Stimulated activated CD4-positive, alpha-beta T cell treated with anti-CD3 and anti-CD28 coated beads, TNF-alpha, amount 100 ng/mL, for 48 hours (primary cell): ENCODE measurements at places on chromosomes 4 and X.

DNA sequence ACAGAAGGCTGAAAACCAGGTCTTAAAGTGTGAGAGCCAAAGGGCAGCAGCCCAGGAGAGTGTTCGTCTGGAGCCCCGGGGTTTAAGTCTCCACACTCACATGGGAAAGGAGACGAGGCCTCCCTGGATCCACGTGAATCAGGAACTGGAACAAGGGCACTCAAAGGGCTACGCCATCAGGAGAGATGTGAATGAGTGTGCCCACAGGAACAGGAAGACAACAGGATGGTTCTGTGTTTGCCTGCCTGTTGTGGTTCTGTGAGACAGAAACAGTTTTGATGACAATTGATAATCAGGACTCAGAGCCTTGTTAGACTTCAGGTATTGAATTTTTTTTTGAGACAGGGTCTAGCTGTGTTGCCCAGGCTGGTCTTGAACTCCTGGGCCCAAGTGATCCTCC, 4.9 kb upstream of the CTBP1 start:
- no peak for DNase-seq

- DNase-seq: no peak
These were observed 116.7 kb downstream of the SPCS3 start for GRCh38 chr4:176436293-176436973.

- no peak for DNase-seq
These were observed 183.0 kb downstream of the GBA3 start for GRCh38 chr4:22875587-22876257.

- DNase-seq: no peak
These were observed 17.8 kb downstream of the ANXA3 start for GRCh38 chr4:78569306-78569821.

DNA sequence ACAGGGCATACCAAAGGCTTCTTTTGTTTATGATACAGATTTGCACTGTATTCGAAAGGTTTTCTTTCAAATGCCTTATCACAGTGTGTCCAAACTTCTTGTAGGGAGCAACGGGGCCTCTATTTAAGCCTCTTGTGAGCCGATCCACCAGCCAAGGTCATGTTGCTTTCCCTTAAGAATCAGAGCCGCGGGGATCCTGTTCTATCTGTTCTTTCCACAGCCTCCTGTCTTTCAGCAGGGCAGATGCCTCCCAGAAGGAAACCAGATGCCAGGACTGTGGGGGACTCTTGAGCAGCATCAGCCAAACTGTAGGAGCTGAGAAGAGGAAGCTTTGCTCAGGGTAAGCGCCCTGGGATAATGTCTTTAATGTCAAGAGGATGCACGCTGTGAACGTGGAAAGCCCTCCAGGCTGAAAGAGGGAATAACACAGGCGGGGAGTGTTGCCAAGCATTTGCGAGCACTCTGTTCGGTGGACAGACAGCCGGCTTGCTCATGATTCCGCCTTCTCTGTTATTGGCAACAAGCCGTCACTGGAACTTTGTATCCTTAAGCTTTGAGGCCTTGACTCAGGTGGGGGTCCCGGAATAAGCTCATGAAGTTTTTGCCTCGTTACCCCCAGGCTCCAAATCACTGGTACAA, 279.8 kb upstream of the FRG1 start:
- DNase-seq: no peak

- no peak for DNase-seq
These were observed 598.3 kb downstream of the SPRY1 start for GRCh38 chr4:123994917-123995316.

GRCh38 chr4:148015058-148015457, 283.2 kb downstream of the ARHGAP10 start:
- DNase-seq: no peak

DNA sequence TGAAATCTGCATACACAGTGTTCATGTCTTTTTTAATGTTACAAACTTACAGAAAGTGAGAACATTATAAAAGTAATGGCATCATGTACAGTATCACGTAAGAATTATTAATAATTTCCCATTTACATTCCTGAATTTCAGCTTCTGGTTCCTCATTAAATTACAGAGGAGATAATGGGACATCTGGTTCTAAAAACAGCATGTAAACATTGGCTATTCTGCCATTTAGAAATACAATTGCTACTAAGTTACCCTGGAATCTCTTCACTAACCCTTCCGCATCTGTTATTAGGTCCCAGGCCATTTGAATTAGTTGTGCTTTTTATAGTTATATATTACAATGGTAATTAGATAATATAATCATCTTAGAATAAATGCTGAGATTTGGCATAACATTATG, 505.1 kb downstream of the FSTL5 start:
- DNase-seq: no peak

- no peak for DNase-seq
These were observed 327.8 kb downstream of the NR3C2 start for GRCh38 chr4:148114436-148114835.

DNA sequence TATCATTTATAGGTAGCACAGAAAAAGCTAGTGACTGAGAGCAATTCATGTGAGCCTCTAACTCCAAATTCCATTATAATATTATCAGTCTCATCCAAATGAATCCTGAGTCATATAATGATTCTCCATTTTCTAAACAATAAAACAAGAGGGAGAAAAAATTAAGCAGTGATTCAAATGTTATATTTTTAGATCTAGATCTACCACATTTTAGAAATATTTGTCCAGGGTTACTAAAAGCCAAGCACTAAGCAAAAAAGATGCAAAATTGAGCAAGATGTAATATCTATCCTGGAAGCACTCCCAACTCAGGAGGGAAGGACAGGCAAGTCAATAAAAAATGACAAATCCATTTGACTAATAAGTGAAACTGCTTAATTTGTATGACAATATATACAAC, 172.8 kb downstream of the FBXW7 start:
- no peak for DNase-seq

- no peak for DNase-seq
These were observed 742 bp upstream of the TAF1 start for GRCh38 chrX:71365356-71365874.

GRCh38 chrX:16628946-16629595, 20.9 kb upstream of the S100G start:
- DNase-seq: no peak

- no peak for DNase-seq
These were observed 20.5 kb downstream of the AMTN start for GRCh38 chr4:70538869-70539268.

DNA sequence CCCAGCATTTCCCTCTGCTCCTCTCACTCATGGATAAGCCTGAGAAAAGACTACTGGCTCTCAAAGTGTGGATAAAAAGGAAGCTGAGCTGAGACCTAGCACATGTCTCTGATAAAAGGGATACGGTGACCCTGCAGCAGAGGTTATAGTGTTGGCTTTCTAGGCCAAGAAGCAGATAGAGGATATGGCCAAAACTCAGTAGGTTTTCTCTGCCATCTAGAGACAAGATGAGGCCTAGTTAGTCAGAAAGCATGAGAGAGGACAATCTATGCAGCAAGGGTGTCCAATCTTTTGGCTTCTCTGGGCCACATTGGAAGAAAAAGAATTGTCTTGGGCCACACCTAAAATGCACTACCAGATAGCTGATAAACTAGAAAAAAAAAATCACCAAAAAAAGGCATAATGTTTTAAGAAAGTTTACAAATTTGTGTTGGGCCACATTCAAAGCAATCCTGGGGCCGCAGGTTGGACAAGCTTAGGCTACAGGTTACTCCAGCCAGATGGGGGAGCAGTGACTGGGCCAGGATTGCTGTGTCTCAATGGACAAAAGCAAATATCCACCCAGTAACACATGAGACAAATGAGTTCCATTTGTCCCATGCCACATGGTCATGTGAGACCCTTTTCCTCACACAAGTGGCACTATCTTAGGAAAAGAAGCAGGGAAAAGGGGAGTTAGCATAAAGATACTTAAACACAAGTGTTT, 411.4 kb downstream of the INPP4B start:
- no peak for DNase-seq

DNA sequence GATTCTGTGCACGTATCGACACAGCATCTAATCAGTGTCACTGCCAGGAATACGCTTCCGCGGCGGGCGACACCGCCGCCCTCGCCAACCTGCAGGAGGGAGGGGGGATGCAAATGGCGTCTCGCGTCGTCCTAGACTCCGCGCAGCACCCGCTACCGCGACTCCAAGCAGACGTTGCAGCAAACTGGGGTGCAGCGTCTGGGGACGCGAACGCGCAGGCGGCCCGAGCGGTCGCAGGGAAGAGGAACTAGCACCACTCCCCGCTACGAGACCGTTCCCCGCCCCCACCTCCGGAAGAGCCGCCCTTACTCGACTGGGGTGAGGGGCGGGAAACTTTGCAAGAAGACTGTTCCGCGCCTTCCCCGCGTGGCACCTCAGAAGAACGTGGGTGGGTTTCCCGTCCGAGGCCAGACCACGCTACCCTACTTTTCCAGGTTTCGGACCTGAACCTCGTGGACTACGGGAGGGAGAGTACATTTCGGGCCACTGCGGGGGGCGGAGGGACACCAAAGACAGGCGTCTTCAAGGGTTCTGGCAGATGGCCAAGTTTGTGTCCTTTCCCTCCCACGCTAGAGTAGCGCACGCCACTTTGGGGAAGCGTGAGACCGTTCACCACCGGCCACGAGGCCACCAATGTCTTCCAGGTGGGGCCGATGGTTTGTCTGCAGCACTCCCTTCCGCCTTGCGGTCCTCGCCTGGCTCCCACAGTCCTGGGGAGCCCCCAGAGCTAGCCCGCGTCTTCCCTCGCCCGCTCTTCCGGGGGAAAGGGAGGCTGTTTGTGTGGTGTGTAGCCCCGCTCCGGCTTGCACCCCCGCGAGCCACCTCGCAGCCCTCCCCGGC, 78.0 kb upstream of the BCOR start:
- peak; percentile 66 for DNase-seq

- no peak for DNase-seq
These were observed 155.8 kb downstream of the SH2D1A start for GRCh38 chrX:124502166-124502565.

DNA sequence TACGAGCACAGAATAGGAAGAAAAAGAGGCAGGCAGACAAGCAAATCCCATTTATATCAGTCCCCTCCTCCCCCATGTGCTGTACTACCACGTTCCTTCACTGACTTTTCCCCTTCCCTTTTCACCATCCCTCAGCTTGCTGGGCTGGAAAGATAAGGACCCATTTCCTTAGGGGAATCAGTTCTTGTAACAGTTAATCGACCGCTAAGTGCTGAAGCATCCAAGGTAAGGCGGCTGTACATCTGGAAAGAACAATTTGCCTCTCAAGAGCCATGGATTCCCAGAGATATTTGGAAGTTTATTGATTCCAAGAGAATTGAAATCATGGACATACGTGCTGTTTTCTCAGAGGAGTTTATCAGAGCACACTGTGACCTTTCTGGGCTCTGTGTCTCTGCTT, 1688.0 kb downstream of the STIM2 start:
- DNase-seq: no peak

DNA sequence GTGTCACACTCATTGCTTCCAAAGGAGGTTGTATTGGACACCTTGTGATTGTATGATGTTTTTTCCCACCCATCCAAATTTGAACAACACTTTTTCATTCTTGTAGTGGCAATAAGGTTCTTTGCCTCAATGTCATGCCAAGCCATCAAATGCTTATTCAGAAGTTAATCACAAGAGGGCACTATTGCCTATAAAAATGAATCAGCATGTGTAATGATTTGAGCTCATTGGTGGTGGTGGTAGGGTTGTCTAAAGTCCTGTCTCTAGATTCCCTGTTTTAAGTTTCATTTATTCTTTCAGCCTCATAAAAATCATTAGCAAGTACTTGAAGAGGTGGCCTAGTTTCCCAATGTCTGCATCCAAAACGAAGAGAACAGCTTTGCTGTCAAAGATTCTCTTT, 37.0 kb downstream of the IRS4 start:
- no peak for DNase-seq

- DNase-seq: no peak
These were observed 31.1 kb downstream of the SYTL4 start for GRCh38 chrX:100700809-100701208.

GRCh38 chrX:74520896-74521295, 93.5 kb downstream of the RLIM start:
- DNase-seq: no peak

GRCh38 chr4:57065730-57066482, 44.3 kb downstream of the IGFBP7 start:
- DNase-seq: no peak

- DNase-seq: peak; percentile 18
These were observed 154.5 kb upstream of the SLC4A4 start for GRCh38 chr4:71184195-71184781.

DNA sequence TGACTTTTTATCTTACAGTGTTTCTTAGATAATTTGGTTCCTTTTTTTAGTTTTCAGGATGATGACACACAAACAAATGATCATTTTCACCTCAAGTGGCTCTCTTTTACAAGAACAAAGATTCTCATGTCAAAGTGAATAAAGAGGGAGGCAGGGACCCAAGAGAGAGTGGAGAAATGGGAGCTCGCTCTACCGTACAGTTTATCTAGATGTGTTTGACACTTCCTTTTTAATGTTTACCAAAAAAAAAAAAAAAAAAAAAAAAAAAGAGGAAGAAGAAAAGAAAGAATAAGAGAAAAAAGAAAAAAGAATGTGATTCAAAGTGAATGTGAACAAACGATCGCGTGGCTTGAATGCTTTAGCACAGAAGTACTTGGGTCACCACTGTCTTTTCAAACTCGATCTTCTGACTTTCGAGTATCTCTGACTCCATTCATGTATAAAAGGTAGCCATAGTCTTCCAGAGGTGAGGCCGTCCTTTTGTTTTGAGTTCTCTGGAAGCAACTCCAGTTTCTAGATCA, 75.6 kb upstream of the GRXCR1 start:
- no peak for DNase-seq

- no peak for DNase-seq
These were observed 47.2 kb downstream of the MAP7D3 start for GRCh38 chrX:136203951-136204350.

GRCh38 chrX:18871970-18872369, 111.9 kb downstream of the PHKA2 start:
- DNase-seq: no peak

DNA sequence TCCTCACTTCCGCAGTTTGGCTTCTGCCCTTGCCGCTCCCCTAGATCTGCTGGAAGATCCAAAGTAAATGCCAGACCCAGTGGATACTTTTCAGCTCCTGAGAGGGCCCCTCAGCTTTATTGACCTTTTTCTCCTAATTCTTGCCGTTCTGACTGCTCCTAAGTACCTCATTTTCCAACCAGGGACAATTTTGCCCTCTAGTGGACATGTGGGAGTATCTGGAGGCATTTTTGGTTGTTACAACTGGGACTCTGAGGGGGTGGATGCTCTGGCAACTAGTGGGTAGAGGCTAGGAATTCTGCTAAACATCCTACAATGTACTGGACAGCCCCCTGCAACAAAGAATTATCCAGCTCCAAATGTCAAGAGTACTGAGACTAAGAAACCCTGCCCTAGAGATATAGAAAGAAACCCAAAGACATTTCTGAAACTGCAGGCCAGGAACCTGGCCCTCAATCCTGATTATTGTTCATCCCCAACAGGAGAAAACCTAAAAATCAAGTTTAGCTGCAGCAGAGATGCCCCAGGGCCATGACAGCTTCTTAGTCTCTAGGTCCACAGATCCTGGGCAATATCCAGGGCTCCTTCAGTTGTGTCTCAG, 3.4 kb downstream of the TEX13B start:
- DNase-seq: no peak

DNA sequence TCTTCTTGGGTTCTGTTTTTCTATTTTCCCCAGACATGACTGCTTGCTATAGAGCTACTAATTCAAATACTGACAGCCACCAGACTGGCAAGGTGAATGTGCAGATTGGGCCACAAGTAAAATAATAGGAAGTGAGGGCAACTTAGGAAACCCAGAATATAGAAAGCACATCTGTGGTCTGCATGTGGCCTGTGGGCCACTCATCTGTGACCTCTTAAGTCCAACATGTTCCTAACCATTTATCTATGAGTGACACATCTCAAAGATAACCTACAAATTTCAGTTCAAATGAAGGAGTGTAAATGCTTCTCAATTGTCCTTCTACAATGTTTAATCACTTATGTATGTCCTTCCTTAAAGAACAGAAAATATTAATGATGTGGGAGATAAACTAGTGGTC, 128.9 kb downstream of the REELD1 start:
- DNase-seq: no peak
